ENCODE measurements at places on chromosomes 4 and X.

DNA sequence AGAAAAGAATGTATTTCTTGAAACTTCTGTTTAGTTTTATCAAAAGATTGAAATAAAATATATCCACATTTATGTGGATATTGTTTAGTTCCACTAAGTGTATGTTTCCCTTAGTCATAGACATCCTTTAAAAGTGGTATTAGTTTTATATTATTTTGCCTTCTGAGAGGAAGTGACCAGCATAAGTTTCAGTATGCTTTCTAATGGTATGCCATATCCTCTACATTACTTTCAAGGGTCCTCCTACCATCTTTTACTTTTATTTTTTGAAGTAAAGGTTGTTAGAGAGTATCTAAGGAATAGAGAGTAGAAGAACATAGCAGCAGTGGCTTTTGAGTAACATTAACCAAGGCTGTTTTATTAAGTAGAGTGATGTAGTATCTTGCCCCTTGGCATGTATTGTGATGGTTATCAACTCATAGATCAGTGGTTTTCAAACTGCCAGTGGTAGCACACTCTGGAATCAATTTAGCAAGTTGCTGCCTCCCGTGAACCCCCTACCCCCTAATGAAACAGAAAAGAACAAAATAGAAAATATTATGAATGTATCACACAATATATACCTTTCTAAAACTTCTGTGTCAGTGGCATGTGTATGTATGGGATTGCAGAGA lies 44.8 kb downstream of the RBPJ start:
- no peak for DNase-seq

DNA sequence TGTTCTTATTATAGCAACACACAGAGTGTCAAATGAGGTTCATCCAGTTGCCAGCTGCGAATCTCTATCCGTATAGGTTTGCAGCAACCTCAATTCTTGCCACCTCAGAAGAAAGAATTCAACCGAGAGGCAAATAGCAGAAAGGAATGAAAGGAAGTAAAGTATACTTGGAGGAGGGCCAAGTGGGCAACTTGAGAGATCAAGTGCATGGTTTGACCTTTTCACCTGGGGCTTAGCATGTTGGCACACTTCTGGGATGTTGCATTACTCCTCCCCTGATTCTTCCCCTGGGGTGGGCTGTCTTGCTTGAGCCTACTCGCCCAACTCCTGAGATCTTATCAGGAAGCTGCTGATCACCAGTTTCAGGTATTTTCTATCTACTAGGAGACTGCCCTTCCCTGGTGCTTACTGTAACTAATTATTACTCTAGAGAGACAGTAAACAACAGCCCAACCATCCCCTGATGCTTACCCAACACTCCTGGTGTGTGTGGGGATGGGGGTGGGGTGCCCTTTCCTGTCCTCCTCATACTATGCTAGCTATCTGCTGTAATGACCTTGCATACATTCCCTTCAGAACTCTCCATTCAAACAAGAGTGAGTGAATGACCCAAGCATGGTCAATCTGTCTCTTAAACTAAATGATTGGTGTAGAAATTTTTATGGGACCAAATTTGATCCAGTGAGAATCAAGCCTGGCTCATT lies 7.3 kb upstream of the TMEM33 start:
- no peak for DNase-seq

DNA sequence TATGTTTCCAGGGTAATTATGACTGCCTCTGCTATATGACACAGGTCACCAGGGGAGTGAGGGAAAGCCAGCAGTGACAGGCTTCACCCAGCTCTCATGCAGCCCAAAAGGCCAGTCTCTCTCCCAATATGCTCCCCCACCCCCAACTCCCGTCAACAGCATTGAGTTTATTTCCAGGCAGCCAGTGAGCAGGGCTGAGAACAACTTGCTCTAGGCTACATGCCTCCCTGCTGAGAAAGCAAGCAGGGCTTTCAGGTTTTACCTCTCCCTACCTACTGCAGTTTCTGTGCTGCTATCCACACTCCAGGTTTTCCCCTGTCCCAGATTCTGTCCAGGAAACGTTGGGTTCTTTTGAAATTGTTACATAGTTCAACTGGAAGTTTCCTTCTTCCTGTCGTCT lies 291.4 kb downstream of the PABPC4L start:
- DNase-seq: no peak

- no peak for DNase-seq
These were observed 51.6 kb downstream of the WDFY3 start for GRCh38 chr4:84914686-84915395.

GRCh38 chr4:96691521-96691920 lies 851.6 kb downstream of the PDHA2 start:
- DNase-seq: no peak

DNA sequence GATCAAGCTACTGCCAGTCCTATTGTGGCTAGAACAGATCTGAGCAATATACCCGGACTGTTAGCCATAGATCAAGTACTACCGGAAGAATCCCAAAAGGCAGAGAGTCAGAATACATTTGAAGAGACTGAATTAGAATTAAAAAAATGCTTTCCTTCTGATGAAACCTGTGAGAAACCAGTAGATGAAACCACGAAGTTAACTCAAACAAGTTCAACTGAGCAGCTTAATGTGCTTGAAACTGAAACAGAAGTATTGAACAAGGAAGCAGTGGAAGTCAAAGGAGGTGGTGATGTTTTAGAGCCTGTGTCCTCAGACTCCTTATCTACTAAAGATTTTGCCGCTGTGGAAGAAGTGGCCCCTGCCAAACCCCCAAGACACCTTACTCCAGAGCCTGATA lies 46.8 kb downstream of the WDR44 start:
- DNase-seq: no peak

DNA sequence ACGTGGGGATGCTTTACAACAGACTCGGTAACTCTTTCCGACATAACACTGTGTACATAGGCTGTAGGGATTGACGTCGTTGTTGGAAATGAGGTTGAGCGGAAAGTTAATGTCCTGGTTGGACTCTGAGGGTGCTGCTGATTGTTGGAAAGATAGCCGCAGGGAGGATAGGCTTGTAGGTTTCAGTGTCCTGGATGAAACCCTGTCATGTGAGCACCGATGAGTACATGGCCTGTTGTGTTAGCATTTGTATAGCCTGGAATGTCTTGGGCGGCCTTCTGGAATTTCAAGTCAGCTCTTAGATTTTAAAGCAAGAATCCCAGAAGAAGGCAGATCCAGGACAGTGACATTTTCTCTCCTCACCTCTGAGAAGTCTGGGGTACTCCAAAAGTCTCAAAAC lies 63.3 kb downstream of the TBC1D14 start:
- DNase-seq: no peak

DNA sequence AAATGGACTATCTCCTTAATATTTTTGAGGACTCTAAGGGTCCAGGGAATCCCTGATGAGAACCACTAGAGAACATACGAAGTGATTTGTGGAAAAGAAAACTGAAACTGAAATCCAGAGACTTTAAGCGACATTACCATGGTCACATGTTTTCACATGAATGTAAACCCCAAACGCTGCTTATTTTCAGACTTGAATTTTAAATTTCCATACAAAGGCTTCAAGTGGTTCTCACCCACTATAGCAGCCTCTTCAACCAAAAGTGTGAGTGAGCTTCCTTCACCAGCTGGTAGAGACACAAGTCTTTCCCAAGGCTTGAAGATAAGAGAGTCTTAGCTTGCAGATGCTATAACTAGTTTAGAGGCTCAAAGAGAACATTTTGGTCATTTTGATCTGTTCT lies 232.7 kb downstream of the MGST2 start:
- DNase-seq: no peak

DNA sequence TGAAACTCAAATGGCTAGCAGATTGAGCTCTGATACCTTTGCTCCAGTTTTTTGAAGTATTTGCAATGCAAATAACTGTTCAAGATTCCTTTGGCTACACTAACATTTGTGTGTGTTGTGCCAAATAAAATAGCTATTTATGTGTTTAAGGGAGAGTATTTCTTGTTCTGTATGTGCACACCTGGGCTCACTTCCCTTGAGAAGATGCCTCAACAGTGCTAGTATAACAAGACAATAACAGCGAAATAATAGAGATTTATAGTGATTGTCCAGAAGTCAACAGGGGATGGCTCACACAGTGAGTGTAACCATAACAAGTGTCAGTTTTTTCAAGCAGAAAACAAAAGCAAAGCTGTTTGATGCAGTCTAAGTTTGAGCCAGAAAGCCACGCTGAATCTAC lies 460.5 kb downstream of the CENPC start:
- DNase-seq: peak; percentile 45

GRCh38 chrX:24341795-24342194 lies 18.6 kb upstream of the SUPT20HL1 start:
- DNase-seq: no peak

DNA sequence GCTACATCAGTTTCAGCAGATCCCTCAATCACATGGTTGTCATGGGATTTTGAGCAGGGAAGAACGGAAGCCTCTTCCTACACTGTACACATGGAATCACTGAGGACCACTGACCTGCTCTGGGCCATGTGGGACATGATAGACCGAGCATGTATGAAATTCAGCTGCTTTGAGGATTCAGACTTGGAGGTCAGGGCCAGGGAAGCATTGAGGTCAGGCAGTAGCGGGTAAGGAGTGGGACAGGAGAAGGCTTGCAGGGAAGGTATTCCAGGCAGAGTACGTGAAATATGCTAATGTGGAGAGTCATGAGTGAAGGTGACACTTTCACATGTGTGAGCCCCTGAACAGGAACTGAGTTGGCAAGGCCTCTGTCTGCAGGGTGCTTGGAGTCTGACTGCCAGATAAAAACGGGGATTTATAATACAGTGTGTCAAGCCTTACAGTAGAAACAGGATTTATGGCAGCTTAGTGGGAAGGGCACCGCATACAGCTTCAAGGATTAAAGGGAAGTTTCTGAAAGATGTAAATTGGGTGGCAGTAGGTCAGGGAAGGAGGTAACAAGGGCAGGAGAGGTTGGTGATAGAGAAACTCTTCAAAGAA lies 111.7 kb downstream of the STK32B start:
- DNase-seq: no peak

DNA sequence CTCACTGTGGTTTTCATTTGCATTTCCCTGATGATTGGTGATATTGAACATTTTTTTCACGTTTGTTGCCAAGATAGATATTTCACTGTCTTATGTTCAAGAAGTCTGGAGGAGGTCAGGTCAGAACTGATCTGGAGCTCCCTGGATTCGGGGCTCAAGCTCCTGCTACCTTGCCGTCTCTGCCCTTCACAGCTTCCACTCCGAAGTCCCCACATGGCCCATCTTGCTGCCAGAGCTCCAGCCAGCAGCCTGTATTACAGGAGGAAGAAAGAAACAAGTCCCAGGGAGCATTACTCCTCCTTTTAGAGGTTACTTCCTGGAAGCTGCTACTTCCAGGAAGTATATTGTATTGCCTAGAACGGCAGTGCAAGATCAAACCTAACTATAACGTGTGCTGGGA lies 17.9 kb upstream of the CDKN2AIP start:
- no peak for DNase-seq

DNA sequence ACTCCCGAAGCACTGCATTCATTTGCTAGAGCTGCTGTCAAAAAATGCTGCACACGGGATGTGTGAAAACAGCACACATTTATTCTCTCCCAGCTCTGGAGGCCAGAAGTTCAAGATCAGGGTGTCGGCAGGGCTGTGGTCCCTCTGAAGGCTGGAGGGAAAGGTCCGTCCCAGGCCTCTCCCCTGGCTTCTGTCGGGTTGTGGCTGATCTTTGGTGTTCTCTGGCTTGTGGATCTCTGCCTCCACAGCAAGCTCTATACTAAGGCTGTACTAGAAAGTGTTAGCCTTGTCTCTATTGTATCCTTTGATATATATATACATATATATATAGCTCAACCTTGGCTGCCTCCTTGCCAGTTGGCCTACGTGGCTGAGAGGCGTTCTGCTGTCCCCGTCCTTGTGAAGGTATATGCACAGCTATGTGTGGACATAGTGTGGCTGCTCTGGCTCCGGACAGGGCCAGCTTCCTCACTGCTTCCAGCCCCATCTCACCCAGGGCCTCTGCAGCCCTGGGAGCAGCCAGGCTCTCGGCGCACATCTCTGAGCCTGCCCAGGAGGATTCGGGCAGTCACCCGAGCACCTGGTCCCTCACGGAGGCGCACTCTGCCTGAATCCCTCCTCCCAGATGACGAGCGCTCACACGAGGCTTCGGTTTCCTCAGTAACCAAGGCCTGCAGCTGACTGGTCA lies 15.0 kb upstream of the DUSP9 start:
- DNase-seq: no peak

- DNase-seq: no peak
These were observed 10.8 kb downstream of the DGKQ start for GRCh38 chr4:962231-963208.

- DNase-seq: no peak
These were observed 48.5 kb upstream of the ARMCX2 start for GRCh38 chrX:101708163-101708562.

- no peak for DNase-seq
These were observed 187.4 kb upstream of the TEX13C start for GRCh38 chrX:125132274-125132673.

GRCh38 chr4:87541956-87542709 lies 13.0 kb upstream of the SPARCL1 start:
- DNase-seq: no peak

GRCh38 chr4:11805842-11806241 lies 377.1 kb upstream of the HS3ST1 start:
- peak; percentile 65 for DNase-seq

GRCh38 chrX:129992181-129992580 lies 9.7 kb downstream of the BCORL1 start:
- DNase-seq: no peak

GRCh38 chr4:10151182-10151581 lies 34.6 kb upstream of the WDR1 start:
- DNase-seq: no peak

DNA sequence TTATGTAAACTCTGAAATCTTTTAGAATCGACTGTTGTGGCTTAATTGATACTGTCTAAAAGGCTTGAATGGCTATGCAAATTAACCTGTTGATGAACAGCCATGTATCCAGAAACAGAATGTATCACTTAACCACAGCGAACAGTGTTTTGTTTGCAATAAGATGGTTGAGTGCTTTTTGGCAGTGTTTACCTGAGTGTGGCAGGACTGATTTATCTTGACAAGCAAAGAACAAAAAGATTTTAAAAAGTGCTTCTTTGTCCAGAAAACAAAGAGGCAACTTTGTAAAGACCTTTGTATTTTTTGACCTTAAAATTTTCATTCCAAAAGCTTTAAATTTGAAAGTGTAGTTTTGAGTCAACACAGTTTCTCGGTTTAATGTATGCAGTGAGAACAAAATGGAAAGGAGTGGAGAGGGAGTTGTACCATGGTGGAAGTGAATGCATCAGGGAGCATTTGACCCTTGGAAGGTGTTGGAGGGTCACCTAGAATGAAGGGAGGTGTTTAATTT lies 18.0 kb downstream of the ARHGAP10 start:
- no peak for DNase-seq

DNA sequence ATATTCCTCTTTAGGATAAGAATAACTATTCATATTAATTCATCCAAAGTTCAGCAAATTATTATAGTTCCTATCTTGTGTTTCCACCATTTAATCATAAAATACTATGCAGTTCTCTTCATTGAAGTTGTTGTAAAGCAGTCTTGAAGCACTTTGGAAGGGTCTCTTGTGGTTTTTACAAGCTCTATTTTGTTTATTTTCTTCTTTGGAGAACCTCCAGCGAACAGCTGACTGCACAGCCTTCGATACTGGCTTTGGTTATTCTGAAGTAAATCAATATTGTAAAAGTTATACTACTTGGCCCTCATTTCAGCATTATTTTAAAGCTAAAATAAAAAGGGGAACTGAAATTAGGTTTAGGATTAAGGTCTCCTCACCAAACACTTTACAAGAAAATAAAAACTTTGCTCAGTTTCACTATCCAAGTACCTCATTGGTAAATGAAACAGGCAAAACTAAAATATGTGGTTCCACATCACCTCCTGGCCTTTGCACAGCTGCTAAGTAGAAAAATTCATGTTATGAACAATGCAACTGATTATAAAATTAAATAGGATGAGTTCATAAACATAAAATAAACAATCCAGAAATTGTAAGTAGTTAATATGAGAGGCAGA lies 1629.2 kb upstream of the ADGRL3 start:
- DNase-seq: no peak
